Gastrocnemius medialis (tissue), 4 donors: ENCODE measurements at places on chromosomes 12 and 14.

DNA sequence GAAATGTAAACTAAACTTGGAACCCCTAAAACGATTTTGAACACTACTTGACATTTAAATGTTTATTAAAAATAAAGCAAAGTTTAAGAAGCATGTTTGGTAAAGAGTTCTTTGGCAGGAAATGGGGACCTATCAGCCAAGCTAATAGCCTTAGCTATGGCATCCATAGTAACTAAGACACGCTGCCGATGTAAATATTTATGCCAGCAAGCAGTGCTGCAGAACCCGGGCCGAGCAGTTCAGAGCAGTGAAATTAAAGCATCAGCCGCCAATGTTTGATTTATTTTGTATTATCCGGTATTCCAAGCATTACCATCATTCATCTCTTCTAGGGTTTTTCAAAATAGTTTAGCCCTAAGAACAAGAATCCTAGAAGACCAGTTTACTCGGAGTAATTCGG is 61.6 kb downstream of the PPP2R5C start:
- no peak for DNase-seq

- DNase-seq, result no peak
These were observed 60.9 kb upstream of the BBS10 start for GRCh38 chr12:76409074-76409473.

- peak; percentile 52 for DNase-seq
These were observed 15.8 kb downstream of the WNT5B start for GRCh38 chr12:1644534-1645438.

DNA sequence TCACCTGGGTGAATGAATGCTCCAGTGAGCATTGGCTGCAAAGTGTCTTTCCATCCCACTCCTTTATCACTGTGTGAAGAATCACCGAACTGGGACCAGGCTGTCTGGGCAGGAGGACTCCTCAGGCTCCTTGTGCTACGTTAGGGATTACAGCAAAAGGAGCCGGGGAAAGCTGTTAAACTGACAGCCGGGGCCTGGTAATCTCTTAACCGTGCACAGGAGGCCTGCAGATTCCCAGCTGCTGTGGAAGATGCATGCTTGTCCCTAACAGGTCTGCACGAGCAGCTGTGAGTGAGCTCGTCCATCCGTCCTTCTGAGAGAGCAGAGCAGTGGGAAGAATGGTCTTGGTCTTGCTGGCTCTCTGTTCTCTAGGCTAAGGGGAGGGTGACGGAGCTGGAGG is 231.5 kb downstream of the AACS start:
- DNase-seq, result no peak

DNA sequence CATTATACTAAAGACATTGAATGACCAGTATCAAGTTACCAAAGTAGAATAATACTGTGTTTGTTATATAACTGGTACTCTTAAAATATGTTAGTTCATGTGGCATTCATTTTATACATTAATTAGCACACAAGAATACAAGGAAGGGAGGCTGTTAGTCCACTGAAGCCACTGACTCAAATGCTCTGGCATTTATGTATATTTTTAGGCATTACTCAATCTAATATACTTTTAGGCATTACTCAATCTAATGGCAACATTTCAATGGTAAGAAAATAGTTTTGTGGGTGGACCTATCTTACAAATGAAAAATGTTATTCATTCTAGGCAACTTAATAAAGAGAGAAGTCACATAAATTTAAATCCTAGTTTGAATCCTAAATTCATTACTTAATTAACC is 874.4 kb upstream of the USP15 start:
- no peak for DNase-seq

GRCh38 chr14:56237398-56237797 is 119.2 kb downstream of the PELI2 start:
- no peak for DNase-seq

DNA sequence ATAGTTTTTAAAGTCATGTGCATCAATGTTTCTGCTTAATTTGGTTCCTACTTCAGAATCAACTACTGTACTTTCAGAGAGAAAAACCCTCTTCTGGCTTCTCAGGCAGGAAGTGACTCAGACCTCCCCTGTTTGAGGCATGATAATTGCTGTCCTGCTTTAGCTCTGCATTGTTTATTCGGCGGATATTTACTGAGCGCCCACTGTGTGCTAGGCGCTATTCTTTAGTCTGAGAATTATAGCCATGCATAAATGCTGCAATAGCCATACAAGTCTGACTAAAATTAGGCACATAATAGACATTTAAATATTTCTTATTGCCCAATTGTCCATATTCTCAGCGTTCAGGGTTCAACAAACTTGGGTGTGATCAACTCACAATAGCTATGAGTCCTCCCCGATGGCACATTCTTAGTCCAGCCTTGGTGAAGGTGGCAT is 6.1 kb upstream of the AMIGO2 start:
- DNase-seq, result no peak

- no peak for DNase-seq
These were observed 222.2 kb upstream of the TMEM260 start for GRCh38 chr14:56357428-56357827.
